Fibroblast of skin of abdomen (primary cell): ENCODE measurements at places on chromosomes 2 and 18.
A peak's percentile ranks its signal among the peaks of the same experiment; 100 is the strongest.

GRCh38 chr2:138279871-138280270 lies 221.7 kb upstream of the SPOPL start:
- DNase-seq: no peak

- DNase-seq: no peak
These were observed 32.0 kb downstream of the RAB31 start for GRCh38 chr18:9740071-9740470.

GRCh38 chr2:237972211-237972610 lies 5.4 kb downstream of the UBE2F start:
- DNase-seq: no peak

- DNase-seq: peak; percentile 83
These were observed 728.8 kb upstream of the PIK3C3 start for GRCh38 chr18:41226186-41226585.

DNA sequence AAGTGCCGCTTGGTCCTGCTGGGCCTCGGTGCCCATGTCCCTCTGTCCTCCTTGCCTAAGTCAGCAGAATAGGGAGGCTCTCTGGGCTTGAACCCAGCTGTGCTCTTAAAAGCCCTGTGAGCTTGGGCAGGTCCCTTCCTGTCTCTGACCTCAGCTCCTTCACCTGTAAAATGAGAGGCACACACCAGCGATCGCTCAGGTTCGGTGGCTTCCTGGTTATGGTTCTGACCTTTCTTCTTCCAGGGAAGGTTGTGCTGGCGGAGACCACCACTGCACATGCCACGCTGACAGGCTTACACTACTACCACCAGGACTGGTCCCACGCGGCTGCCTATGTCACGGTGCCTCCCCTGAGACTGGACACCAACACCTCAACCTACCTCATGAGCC lies 36.1 kb upstream of the MAPRE3 start:
- DNase-seq: no peak

- no peak for DNase-seq
These were observed 171.1 kb downstream of the LDLRAD4 start for GRCh38 chr18:13389491-13390131.

- DNase-seq: no peak
These were observed 198.3 kb upstream of the CNTNAP5 start for GRCh38 chr2:123826729-123827271.

DNA sequence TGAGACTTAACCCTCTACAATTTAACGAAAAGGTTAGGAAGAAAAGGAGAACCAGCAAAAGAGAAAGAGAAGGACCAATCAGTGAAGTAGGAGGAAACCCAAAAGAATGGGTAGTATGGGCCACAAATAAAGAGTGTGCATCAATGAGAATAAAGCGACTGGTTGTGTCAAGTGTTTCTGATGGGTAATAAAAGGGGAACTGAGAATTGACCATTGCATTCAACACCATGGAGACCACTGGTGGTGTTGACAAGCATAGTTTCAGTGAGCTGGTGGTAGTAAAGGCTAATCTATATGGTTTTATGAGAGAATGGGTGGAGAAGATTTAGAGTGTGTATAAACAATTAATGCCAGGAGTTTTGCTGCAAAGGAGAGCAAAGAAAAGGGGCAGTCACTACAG lies 75.4 kb downstream of the CSRNP3 start:
- no peak for DNase-seq

GRCh38 chr18:22668496-22668895 lies 250.8 kb upstream of the CTAGE1 start:
- DNase-seq: no peak

- no peak for DNase-seq
These were observed 51.3 kb upstream of the TANC1 start for GRCh38 chr2:158917121-158917520.

DNA sequence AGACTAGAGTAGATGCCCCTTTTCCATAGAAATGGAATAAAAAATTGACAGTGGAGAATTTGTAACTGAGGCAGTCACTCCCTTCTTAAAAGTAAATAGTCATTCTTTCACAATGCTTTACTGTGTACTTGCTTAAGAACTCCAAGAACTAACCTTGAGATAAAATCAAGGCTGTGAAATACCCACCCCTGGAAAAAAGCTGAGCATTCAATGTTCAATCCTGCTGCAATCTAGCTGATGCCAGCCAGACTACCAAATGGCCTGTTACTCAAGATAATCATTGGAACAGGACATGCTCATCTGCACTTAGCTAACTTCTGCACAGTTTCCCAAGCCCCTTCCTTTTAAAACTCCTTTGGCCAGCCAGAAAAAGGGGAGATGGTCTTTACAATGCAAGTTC lies 367.4 kb upstream of the GULP1 start:
- DNase-seq: no peak

GRCh38 chr2:237877576-237878307 lies 18.3 kb downstream of the RAMP1 start:
- no peak for DNase-seq

GRCh38 chr2:68274022-68274421 lies 21.7 kb upstream of the PPP3R1 start:
- no peak for DNase-seq

- no peak for DNase-seq
These were observed 11.9 kb downstream of the MAL start for GRCh38 chr2:95037384-95037839.

DNA sequence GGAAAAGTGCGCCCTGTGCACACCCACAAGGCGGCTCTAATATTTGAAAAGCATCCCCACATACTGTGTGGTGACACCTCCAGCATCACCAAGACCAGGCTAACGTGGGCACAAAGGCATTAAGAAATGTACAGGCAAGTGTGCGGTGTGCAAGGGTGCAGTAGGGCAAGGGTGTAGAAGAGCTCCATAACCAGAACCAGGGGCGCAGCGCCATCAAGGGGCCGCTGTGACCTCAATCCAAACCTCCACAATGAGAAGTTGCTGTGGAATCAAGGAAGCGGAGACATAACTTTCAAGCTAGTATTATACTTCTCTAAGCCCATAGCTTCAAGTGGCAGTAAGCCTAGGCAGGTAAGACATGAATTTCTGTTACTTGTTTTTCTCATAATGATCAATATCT lies 13.0 kb downstream of the L3MBTL4 start:
- DNase-seq: no peak

GRCh38 chr2:218834685-218835084 lies 3.1 kb upstream of the PRKAG3 start:
- no peak for DNase-seq

GRCh38 chr2:191051825-191052778 lies 38.1 kb upstream of the STAT1 start:
- DNase-seq: peak; percentile 68

- no peak for DNase-seq
These were observed 29.2 kb downstream of the WIPF1 start for GRCh38 chr2:174568425-174568824.

DNA sequence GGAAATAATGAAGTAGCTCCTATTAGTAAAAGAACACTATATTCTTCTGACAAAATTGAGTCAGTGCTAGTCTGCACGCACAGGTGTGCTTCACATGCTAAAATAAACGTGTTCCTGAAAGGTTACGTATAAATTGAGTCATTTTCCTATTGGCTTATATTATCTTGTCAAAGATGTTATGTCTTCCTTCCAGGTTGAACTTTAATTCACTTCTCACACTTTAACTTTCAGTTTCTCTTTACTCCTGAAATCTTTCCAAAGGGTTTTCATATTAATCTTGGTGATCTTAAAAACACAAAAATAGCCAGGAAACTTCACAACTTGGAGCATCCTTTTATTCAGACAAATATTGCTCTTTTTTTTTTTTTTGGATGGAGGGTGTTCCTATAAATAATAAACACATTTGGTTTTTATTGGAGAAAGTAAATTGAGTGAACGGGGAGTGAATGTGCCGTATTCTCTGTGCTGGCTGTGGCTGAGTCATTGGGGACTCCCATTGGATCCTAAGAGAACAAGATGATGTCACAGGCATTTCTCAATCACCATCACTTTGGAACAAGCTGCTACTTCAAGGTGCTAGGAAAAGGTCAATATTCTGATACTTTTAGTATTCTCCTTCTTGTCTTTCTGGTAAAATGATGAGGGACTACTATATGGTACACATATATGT lies 150.2 kb upstream of the SPATS2L start:
- DNase-seq: peak; percentile 84

- no peak for DNase-seq
These were observed 54.3 kb downstream of the RNF152 start for GRCh38 chr18:61838521-61838920.

- peak; percentile 63 for DNase-seq
These were observed 24.4 kb downstream of the RDH14 start for GRCh38 chr2:18536100-18536499.

DNA sequence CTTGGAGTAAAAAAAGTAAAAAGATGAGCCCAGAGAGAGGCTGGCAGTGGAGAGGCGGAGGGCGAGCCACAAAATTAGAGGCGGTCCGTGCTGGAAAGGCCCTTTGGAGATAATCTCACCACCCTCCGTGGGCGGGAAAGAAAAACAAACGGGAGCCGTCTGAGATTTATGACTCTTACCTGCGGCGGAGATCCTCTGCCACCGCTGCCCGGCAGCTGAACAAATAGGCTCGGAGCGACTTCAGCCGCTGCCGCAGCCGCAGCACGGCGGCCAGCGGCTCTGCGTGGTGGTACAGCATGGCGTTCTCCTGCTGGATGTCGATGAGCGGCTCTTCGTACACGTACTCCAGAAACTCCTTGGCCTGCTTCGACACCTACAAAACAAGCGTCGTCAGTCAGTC lies 94.6 kb downstream of the PLEKHM3 start:
- DNase-seq: no peak

DNA sequence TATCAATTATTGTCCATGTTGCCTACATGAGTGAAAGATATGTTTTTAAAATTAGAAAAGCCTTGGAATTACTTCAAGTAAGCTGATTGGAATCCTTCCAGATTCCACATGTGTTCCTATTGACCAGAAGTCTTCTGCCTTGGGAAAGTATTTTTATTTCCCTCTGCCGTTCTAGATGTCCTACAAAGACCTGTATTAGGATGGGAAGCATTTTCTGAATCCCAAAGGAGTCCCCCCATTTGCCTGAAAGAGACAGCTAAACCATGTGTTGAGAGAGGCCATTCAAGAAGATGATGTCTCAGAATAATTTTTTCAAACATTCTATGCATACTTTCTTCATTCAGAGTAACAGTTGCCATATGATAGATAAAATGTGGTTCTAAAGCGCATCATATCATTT lies 19.0 kb upstream of the MYO1B start:
- peak; percentile 61 for DNase-seq

GRCh38 chr18:74331404-74331803 lies 15.8 kb downstream of the C18orf63 start:
- DNase-seq: peak; percentile 35

GRCh38 chr2:31082002-31082401 lies 56.2 kb downstream of the GALNT14 start:
- DNase-seq: no peak

- DNase-seq: no peak
These were observed 747.0 kb downstream of the BCL11A start for GRCh38 chr2:59806486-59806885.

DNA sequence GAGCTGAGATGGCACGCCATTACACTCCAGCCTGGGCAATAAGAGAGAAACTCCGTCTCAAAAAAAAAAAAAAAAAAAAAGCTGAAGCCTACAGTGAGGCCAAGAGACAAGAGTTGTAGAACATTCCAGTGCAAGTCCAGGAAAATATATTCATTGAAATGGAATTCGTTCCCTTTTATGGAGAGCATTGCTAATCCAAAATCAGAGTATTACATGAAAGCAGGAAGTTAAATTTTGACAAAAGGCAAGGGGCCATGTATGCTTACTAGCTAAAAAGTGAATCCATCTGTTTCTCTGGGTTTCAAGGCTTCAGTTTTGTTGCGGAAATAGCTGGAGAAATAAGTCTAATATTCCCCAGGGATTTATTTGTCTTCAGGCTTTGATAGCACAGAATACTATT lies 471.7 kb downstream of the THSD7B start:
- DNase-seq: peak; percentile 92

- no peak for DNase-seq
These were observed 639.7 kb downstream of the TDRD15 start for GRCh38 chr2:21763501-21763900.

DNA sequence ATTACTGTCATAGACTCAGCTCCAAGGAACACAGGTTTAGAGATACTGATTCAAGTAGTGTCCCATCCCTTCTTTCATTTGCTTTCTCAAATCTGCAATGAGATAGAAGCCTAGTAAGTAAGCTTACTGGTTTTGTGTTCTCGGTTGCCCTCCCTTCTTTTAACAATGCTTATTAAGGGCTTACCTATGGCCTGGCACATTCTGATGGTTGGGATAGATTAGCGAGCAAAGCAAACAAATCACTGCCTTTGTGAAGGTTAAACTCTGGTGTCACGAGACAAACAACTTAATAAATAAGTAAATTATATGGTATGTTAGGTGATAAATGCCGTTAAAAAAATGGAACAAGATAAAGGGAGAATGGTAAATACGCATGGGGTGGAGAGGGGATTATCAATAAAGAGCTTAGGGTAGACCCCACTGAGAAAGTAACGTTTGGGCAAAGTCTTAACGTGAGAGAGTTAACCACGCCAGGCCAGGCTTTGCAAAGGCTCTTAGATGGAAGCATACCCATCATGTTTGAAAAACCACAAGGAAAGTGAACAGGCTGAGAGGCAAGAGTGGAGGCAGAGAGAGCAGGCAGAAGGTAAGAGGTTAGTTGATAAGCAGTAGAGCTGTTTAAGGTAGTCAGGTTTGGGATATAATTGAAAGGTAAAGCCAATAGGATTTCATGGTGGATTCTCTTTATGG lies 31.0 kb downstream of the EIF2AK3 start:
- DNase-seq: no peak

- no peak for DNase-seq
These were observed 223.7 kb downstream of the IRS1 start for GRCh38 chr2:226575928-226576327.

- DNase-seq: no peak
These were observed 713 bp downstream of the WBP1 start for GRCh38 chr2:74458938-74459363.

GRCh38 chr2:218853766-218854165 lies 5.8 kb upstream of the WNT6 start:
- peak; percentile 61 for DNase-seq

GRCh38 chr2:116132833-116133232 lies 1681.7 kb upstream of the DDX18 start:
- no peak for DNase-seq

GRCh38 chr2:55116966-55117365 lies 66.7 kb upstream of the RTN4 start:
- no peak for DNase-seq

GRCh38 chr2:237452861-237453260 lies 34.2 kb upstream of the MLPH start:
- peak; percentile 45 for DNase-seq

DNA sequence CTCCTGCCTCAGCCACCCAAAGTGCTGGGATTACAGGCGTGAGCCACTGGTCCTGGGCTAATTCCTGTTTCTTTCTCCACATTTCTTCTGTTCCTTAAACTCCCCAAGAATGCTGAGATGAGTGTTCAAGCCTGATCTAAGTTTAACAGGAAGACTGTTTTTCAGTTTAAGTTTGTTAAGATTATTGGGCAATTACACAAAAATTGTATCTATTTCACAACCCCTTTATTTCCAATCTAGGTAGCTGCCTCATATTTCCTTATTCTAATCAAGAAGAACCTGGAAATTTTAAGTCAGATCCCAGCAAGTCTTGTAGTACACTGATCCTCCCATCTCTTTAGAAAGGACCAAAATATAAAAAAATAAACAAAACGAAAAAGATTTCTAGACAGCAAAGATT lies 11.7 kb downstream of the SFT2D3 start:
- DNase-seq: no peak

- no peak for DNase-seq
These were observed 291.4 kb downstream of the CCDC85A start for GRCh38 chr2:56475191-56475590.

GRCh38 chr2:185668710-185669109 lies 69.9 kb upstream of the FSIP2 start:
- peak; percentile 3 for DNase-seq

GRCh38 chr18:76384114-76384790 lies 110.8 kb downstream of the ZNF516 start:
- DNase-seq: no peak
